GM23248 (cell line): ENCODE measurements at places on chromosomes 1 and 21. TPM values are rescaled to one million over a fixed set of nuclear protein-coding genes. Genes with fewer than 3 reads are reported as not detected.

Gene PPT1
- 26.9 and 38.3 TPM in 2 replicates for total RNA-seq

Gene RYR2
- total RNA-seq, result not detected in 2 replicates

Gene DNAJC6
- 2.8 and 4.2 TPM in 2 replicates for total RNA-seq

Gene FAM72C
- total RNA-seq, result 0.32 TPM in 1 of 2 replicates, not detected in the other

Gene GREM2
- 39.8 and 47.8 TPM in 2 replicates for total RNA-seq

Gene TMEM269
- total RNA-seq, result not detected in 2 replicates

Gene PLA2G2F
- not detected in 2 replicates for total RNA-seq

Gene SPRR3
- total RNA-seq, result not detected in 2 replicates

Gene CFAP107
- not detected in 2 replicates for total RNA-seq
